ENCODE measurements at places on chromosomes 4 and X.

DNA sequence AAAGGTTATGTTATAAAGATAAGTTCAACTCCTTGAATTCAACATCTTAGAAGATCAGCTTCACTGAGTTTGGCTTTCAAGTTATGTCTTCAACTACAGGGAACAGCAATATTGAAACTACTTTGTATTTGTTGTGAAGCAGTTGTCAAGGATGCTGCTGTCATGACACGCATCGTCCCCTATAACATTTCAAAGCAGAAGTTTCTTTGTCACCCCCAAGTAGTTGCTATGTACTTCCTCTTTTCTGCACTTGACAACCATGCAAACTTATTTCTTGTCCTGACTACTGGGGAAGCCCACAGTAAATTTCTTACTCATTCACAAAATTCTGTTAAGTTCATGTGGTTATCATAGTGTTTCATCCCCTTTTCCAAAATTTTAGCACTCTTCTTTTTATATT lies 14.3 kb downstream of the ANTXR2 start:
- DNase-seq = no peak

DNA sequence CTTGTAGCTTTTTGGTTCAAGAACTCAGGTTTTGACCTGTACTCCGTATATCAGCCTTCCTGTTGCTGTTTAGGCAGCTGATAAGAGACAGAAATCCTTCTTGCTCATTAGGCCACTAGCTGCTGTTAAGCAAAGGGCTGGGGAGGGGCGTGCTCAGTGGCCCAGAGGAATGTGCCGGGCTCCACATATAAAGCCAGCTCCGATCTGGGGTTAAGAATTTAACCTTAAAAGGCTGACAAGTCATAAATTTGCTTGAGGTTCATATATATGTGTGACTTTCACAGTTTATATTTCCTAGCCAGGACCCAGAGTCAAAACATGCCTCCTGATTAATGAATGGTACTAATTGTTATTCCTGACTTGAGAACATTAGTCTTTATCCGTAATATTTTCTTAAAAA lies 15.3 kb downstream of the GPC3 start:
- DNase-seq = no peak

DNA sequence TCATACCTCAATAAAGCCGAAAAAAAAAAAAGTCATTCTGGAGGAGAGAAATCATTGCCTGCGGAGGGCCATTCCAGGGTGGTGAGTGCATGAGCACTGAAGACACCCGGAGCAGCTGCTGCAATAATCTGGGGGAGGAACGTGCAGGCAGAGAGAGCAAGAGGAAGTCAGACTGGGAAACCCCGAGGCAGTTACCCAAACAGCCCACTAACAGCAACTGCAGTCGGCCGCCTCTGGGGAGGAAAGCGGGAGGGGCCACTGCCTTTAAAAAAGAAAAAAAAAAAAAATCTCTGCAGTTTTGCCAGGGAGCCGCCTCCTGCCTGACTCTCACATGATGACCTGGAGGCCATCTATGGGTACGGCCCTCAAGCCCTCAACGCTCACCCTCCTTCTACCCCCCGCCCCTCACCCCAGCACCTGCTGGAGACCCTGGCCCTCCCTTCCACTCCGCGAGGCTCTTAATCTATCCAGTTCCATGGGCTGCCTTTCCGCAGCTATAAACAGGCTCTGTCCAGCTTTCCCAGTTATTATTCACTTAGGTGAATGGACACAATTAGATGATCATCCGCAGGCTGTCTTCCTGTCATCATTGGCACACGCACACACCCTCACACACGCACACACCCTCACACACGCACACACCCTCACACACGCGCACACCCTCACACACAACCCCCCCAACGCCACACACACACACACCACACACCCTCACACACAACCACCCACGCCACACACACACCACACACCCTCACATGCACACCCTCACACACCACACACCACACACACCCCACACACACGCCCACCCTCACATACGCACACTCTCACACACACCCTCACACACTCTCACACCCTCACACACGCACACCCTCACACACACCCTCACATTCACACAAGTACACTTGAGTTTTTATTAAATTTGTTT lies 3.4 kb upstream of the AVPR2 start:
- DNase-seq = peak; percentile 70

DNA sequence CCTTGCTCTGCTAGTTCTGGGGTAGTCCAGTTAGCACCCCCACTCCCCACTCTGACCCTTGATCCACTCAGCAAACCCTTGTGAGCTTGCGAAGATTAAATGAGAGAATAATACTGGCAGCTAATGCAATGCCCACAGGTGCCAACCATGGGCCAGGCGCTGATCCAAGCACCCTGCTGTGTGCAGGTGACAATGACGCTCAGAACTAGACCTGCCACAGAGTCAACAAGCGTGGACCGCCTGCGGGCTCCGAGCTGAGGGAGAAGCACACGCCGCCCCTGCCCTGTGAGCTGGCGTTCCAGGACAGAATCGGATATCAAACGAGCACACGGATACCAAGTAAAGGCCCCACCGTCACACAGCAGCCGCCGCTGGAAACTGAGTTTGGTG lies 129.2 kb downstream of the FAM53A start:
- no peak for DNase-seq

- DNase-seq = no peak
These were observed 803.9 kb upstream of the PCDH10 start for GRCh38 chr4:132344924-132345828.

DNA sequence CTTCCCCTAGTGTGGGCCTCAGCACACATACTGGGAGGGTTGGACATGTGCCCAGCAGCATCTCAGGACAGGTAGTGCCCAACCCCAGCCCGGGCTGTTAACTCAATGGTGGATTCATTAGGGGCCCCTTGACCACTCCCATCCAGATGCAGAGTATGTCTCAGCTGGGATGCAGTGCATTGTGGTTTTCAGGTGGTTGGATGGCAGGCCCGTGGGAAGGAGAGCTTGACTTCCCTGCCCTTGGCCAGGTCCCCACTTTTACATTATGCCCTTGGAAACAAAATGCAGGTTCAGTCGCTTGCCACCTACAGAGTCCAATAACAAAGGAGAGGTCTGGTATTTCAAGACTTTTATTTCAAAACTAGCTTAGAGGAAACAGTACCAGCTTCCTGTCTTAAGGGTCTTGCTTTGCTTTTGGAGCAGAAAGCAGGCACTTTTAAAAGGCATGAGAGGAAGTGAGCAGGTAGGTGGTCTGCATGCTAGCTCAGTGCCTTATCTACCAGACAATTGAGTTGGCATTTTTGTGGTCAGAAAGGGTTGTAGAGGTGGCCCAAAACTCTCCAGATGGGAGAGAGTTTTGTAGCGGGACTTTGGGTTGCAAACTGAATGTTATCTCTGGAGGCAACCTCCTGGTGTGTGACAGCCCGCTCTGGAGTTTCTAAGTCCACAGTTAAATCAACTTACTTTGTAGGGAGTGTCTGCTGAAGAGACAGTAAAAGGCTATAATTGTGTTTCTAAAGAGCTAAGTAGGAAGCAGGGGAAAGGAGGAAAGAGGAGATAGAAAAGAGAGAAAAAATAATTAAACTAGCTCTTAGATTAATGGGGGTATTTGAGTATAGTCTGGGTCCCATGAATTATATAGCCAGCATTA lies 171.0 kb downstream of the GALNTL6 start:
- no peak for DNase-seq

- peak; percentile 25 for DNase-seq
These were observed 191.4 kb downstream of the MGST2 start for GRCh38 chr4:139857021-139857420.

DNA sequence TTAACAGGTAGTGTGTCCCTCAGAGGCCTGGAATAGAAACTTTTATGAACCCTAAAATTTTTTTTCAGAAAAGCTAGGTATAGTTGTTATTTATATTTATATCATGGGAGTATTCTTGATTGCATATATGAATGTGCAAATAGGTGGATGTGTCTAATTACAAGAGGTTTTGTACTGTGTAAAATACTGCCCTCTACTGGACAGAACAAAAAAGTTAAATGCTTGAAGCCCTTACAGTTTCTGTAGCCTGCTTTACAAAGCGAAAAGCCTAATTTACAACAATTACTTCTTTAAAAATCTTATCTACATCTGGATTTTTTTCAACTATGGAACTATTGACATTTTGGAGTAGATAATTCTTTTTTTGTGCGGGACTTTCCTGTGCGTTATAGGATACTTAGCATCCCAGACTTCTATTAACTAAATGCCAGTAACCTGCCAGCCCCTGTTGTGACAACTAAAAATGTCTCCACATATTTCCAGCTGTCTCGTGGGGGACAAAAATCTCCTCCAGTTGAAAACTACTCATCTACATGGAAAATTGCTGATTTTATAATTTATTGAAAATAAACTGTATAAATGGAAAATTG lies 35.1 kb downstream of the ENPEP start:
- DNase-seq = peak; percentile 49

DNA sequence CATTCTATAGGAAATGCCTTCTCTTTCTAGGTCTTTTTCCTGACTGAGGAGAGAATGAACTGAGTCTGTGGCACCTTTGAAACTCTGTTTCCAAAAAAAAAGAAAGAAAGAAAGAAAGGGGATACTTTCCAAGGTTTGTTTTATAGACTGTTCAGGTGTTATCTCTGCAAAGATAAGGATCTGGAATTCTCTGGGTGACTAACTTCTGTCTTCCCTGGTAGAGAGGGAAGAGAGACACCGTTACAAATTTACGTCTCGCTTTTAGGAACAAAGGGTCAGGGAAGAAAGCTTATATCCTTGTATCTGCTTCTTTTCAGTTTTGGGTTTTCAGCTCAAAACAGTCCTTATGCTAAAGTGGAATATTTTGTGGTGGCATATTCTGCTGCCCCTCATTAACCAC lies 314.1 kb downstream of the RAPGEF2 start:
- DNase-seq = no peak

- no peak for DNase-seq
These were observed 332.5 kb downstream of the PDGFC start for GRCh38 chr4:156638925-156639605.

DNA sequence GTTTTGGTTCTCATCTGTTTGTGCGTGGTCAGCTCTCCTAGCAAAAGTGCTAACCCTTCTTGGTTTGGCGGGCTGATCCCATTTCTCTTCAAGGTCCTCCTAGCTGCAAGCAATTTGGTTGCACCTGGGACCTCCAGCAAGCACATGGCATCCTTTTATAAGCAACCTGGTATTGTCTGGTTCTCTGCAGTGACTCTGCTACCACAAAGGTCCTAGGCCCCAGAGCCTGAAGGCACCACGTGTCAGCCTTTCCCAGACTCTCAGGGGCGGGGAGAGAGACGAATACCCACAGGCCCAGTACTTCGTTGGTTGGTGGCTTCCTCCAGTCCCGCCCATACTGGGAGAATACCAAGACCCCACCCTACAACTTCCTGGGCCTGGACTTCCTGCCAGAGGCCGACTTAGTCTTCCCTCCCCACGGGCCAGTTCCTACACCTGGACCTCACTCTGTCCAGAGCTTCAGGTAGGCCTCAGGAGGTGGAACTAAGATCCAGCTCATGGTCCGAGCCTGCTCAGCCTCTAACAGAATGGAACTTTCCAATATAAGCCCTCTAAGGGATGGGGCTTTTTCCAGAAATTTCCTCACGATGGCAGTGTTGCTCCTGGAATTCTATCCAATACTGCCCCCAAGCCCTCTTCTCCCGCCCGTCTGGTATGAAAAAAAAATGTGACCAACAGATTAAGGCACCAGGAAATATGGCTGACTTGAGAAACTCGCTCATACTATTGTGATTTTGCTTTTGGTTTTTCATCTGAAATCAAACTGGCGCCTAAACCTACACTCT lies 192.5 kb upstream of the STK26 start:
- DNase-seq = peak; percentile 97

DNA sequence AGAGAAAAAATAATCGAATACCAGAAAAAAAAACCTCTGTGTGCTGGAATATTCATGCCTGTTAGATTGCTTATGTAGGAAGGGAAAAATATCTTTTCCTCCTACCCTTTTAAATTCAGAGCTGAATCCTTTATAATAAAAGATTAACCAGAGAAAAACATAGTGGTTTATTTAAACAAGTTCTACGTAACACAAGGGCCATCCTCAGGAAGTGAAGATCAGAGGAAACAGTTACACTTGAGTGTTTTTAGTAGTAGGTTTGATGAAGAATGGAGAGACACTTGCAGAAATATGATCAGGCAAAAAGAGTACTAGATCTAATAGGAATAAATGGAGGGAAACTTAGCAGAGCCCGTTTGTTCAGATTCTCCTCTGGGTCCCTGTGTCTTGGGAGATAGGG lies 66.3 kb downstream of the TMEM156 start:
- no peak for DNase-seq

DNA sequence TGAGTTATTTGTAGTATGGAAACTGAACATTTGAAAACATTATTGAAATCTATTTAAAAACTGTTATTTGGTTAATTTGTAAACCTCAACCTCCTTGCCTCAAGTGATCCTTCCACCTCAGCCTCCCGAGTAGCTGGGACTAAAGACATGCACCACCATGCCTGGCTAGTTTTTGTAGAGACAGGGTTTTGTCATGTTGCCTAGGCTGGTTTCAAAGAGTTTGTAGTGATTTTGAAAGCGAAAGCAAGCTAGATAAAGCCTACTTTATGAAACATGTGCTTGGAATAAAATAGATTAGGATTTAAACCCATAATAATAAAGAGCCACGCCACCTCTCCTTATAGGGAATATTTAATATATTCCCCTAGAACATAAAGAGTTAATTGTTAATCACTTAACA lies 23.5 kb downstream of the ARSJ start:
- DNase-seq = no peak

- DNase-seq = no peak
These were observed 884.0 kb upstream of the INTU start for GRCh38 chr4:126748736-126749135.

GRCh38 chr4:47221721-47222120 lies 190.4 kb downstream of the GABRB1 start:
- DNase-seq = no peak

- no peak for DNase-seq
These were observed 74.4 kb upstream of the IRF2 start for GRCh38 chr4:184548648-184549341.

DNA sequence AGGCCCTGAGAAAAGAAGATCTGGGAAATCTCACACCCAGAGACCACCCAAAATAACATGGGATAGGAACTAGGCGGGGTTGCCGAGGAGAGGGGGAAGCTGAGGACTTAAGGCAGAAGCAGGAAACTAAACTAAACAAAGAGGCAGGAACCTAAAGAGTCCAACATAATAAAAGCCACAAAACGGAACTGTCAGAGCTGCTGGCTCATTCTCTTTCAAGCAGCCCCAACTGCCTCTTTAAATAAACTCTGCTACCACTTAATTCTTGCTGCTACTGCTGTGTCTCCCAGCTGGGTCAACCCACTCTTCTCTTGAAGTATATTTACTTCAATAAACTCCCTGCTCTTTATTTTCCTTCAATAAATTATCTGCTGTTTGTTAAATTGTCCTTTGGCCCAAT lies 44.5 kb downstream of the MAGEB16 start:
- DNase-seq = no peak

DNA sequence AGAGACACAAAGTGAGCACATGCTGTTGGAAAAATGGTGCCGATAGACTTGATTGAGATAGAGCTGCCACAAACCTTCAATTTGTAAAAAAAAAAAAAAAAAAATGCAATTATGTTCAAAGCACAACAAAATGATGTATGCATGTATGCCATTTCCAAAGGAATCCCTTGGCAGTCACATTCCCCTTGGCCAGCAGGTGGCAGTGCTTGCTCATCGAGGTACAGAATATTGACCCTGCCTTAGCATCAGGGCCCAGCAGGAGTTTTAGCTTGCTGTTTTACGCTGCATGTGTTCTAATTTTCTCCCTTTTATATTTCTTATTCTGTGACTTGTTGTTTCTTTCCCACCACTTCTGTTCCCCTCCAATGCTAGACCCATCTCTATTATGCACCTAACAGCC lies 34.5 kb upstream of the CYBB start:
- peak; percentile 64 for DNase-seq

GRCh38 chrX:1554469-1555210 lies 17.7 kb upstream of the P2RY8 start:
- no peak for DNase-seq

GRCh38 chrX:17415242-17415810 lies 40.3 kb downstream of the NHS start:
- no peak for DNase-seq

All from NCI-H524 (cell line).